ENCODE measurements at places on chromosomes 3 and 15.

DNA sequence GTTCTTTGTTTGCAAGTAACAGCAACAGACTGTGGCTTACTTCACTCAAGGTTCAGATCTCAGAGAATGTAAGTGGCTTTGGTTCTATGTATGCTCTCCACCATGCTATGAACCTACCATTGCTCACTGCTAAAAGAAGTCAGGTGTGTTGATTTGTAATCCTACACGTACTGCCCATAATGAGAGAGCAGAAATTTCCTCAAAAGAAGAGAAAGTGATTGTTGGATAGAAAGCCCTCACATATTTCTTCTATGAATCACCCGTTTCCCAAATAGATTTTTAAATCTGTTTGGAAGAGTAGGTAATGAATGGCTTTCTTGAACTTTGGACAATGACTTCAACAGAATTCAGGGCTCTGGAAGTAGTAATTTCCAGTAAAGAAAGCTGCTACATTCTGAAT, 565.4 kb downstream of the ROBO2 start:
- DNase-seq = no peak

GRCh38 chr3:79515072-79515471, 252.7 kb downstream of the ROBO1 start:
- no peak for DNase-seq

GRCh38 chr15:101803209-101803608, at the start of gene OR4F6:
OR4F6 (plus strand) TSS chr15:101803509; CDS start chr15:101805720, 2,211 bp downstream.
- DNase-seq = no peak

GRCh38 chr3:40053663-40054062, 244.3 kb downstream of the MYRIP start:
- no peak for DNase-seq

- no peak for DNase-seq
Observed at GRCh38 chr3:143063018-143063417, 56.6 kb upstream of the CHST2 start.

- no peak for DNase-seq
Observed at GRCh38 chr15:39542385-39543065, 38.4 kb upstream of the THBS1 start.

- no peak for DNase-seq
Observed at GRCh38 chr3:36663666-36664291, 100.6 kb downstream of the DCLK3 start.

- DNase-seq = no peak
Observed at GRCh38 chr15:39365873-39366272, 215.0 kb upstream of the THBS1 start.

DNA sequence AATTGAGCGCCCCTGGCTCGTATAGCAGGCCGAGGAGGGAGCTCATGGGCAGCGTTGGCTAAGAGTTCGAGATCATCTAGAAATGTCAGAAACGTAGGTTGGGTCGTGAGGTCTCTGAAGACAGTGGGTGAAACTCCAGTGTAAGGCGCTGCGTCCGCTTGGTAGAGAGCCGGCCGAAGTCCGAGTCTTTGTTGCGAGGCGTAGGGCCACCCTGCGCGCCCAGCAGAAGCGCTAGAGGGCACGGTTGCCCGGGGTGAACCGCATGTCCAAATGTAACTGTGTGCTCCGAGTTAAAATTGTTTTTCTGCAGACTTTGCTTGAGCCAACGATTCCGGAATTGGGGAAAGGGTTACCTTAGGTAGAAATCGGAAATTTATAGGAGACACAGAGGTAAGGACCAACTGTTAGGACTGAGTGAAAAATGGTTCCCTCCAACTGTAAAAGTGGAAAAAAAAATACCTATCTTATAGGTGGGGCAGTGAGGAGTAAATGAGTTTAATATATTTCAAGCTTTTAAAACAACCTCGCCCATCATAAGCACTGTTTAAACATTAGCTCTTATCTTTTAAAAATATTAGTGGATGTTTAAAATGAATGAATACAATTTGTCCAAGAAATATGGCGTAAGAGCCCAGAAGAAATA, 993 bp upstream of the SIAH2 start:
- DNase-seq = no peak

DNA sequence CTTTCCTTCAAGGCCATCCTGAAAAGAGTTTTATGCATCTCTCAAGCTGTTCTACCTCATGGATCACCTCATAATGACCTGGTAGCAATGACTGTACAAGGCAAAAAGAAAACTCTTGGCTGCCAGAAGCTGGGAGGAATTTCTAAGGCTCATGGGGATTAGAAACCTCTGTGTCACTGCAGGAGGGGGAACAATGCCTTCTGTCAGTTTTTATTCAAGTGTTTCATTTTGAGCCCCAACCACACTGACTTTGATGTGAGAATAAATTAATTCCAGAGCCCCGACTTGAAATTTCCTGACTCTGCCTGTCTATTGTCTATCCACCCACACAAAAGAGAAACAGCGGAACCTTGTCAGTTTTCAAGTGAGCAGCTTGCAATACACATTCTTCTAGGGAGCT, 58.7 kb upstream of the MRPL3 start:
- no peak for DNase-seq

GRCh38 chr3:33037471-33037870, 59.5 kb downstream of the GLB1 start:
- no peak for DNase-seq

- no peak for DNase-seq
Observed at GRCh38 chr15:39154776-39155175, 426.1 kb upstream of the THBS1 start.

DNA sequence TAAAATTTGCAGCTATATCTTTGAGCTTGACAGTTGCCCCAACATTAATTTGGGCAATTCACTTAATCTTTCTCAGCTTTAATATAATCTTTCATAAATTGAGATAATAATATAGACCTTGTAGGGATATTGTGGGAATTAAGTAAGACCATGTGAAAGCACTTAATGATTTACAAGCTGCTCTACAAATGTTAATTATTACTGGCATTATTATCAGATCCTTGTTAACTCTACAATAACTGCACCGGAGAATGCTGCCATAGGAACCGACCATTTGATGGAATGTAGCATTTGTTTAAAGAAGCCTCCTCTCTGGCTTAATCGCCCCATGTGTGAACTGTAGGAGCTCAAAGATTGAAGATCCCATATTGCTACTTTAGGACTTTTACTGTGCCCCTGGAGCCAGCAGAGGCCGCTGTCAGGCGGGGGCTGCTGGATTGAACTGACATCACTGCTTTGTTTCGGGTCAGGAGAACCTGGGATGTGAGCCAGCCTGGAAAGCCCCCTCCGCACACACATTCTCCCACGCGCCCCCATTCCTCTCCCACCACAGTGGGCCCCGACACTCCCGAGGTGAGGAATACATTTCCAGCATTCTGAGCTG, 154.2 kb upstream of the TNIK start:
- no peak for DNase-seq

- DNase-seq = no peak
Observed at GRCh38 chr3:184320104-184320445, 5.7 kb downstream of the EIF4G1 start.

All from D721Med (cell line).